Gastrocnemius medialis (tissue), 4 donors: ENCODE measurements at places on chromosomes 2 and 18.

- no peak overlapping the region for H3K27ac ChIP-seq
- H3K4me1 ChIP-seq: no peaks in the 10 kb centered on the region
- no peak overlapping the region for H3K4me3 ChIP-seq
Measured at GRCh38 chr2:203135105-203135504, 103.7 kb upstream of the CYP20A1 start.

DNA sequence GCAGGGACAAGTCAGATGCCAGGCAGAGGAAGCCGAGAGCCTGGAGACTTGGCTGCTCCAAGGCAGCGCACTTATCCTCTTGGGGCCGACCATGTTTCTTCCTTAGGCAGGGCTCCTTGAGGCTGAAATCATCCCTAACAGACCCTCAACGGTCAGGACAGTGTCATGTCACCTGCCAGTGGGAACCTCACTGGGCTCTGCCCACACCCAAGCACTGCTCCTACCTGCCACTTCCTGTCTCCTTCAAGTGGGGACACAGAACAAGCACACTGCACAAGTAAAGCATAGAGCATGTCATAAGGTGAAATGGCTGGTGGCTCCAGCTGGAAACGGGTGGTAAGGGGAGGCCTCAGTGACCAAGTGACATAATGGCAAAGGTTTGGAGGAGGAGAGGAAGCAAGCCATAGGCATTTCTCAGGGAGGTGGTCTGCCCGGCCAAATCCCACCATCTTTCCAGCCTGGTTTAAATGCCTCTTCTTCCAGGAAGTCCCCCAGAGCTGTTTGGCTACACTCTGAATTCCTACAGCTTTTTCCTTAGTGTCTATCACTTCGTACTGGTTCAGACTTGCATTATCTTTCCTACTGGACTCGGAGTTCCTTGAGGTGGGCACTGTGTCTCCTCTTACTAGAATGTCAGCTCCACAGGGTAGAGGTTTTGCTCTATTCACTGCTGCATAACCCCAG is 7.3 kb upstream of the ATOH8 start:
- H3K36me3 ChIP-seq: no peaks in the 10 kb centered on the region
- no peak overlapping the region for H3K4me3 ChIP-seq
- peak overlapping the region; percentile 97 for H3K27ac ChIP-seq
- no peaks in the 10 kb centered on the region for H3K27me3 ChIP-seq

GRCh38 chr2:157698430-157698829 is 69.8 kb upstream of the ACVR1C start:
- H3K27me3 ChIP-seq: no peaks in the 10 kb centered on the region
- H3K36me3 ChIP-seq: no peaks in the 10 kb centered on the region
- H3K27ac ChIP-seq: no peak overlapping the region
- no peak for DNase-seq

- H3K36me3 ChIP-seq: no peaks in the 10 kb centered on the region
- H3K4me3 ChIP-seq: no peak overlapping the region
- no peak overlapping the region for H3K27ac ChIP-seq
- no peaks in the 10 kb centered on the region for H3K27me3 ChIP-seq
- no peaks in the 10 kb centered on the region for H3K4me1 ChIP-seq
- no peak for DNase-seq
Measured at GRCh38 chr2:53104263-53104662, 663.3 kb upstream of the CHAC2 start.

DNA sequence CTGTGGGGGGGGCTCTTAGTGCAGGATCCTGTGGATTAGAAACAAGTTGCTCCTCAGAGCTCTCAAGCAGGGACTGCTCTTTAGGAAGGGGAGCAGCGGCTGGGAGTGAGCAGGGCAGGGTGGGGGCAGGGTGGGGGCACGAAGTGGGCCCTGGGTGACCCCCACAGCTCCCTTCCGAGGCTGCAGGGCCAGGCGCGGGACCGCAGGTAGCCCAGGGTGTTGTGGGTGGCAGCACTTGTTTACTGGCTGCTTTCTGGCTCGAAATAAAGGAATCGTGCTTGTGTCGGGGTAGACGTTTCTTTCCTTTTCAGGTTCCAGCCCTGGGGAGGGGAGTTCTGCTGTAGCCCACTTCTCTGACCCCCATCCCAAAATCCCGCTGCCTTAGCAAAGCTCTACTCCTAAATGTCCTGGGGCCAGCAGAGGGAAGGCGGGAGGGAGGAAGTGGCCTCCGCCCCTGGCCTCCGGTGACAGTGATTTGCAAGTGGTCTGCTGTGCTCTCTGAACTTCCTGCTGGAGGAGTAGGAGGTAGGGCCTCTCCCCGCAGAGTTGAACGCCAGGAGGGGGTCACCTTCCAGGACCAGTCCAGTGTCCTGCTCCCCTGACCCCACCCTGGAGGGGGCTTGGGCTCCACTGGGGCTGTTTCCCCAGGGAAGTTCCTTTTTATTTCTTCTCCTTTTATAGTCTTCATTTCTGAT is 8.3 kb downstream of the NEU4 start:
- no peaks in the 10 kb centered on the region for H3K36me3 ChIP-seq
- H3K4me1 ChIP-seq: no peaks in the 10 kb centered on the region
- no peak overlapping the region for H3K4me3 ChIP-seq
- no peaks in the 10 kb centered on the region for H3K27me3 ChIP-seq
- no peak overlapping the region for H3K27ac ChIP-seq

- H3K27me3 ChIP-seq: no peaks in the 10 kb centered on the region
- DNase-seq: no peak
- no peak overlapping the region for H3K4me3 ChIP-seq
- H3K36me3 ChIP-seq: no peaks in the 10 kb centered on the region
Measured at GRCh38 chr2:84494070-84494469, 22.2 kb upstream of the DNAH6 start.

GRCh38 chr2:119523952-119524694 is at the start of gene SCTR:
TSS of gene SCTR (minus strand) at chr2:119524483. CDS start at chr2:119524226, 257 bp downstream.
- no peak within 1 kb of the TSS for H3K27ac ChIP-seq
- H3K27me3 ChIP-seq: peaks cover 28% of the 10 kb centered on the region
- DNase-seq: no peak
- no peaks in the 10 kb centered on the region for H3K36me3 ChIP-seq

DNA sequence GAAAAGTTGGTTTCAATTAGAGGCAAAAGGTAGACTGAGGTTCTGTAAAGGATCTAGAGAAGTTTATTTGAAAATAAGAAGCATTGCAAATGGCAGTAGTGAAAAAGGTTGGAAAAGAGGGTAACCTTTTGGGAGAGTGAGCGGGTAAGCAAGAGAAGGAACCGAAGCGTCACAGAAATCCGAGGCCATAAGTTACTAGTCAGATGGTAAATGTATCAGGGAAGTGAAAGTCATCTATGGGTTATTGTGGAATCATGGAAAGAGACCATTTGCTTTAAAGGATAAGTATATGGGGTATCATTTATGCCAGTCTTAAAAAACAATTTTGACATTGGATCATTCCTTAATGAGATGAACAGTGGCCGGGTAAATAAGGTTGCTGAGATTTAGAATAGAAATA is 30.5 kb downstream of the EML4 start:
- no peak overlapping the region for H3K27ac ChIP-seq
- no peaks in the 10 kb centered on the region for H3K27me3 ChIP-seq
- DNase-seq: no peak
- no peaks in the 10 kb centered on the region for H3K36me3 ChIP-seq
- H3K4me3 ChIP-seq: no peak overlapping the region
- no peaks in the 10 kb centered on the region for H3K4me1 ChIP-seq

DNA sequence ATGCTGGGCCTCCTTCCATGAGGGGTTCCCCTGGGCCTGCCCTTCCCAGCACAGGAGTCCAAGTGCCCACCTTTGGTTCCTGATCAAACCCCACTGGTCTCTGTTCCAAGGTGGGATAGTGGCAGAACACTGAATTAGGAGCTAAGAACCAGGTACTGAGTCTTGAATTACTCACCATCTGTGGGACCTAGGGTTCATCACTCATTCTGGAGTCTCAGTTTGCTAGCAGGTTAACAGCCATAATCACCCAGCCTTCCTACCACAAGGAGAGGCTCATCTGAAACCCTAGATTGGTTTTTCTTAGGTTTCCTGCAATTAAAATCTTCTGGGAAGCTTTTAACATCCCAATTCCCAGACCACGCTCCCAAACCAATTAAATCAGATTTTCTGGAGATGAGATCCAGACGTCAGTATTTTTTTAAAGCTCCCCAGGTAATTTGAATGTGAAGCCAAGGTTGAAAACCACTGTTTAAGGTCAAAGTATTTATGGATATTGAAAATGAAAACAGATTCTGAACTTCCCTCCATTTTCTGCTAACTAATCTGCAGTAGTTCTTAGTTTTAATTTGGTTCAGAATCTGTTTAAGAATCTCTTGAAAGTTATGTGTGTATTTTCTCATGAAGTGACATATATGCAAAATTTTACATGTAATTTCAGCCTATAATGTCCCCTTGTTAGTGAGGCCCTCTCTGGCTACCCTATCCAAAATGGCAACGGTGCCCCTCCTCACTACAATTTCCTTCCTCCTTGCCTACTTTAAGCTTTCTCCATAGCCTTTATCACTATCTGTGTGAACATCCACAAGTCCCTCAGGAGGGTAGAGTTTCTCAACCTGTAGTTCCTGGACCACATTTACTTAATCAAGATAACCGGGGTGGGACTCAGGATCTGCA is 166.5 kb upstream of the CXCR4 start:
- no peak overlapping the region for H3K27ac ChIP-seq
- no peak for DNase-seq
- no peak overlapping the region for H3K4me3 ChIP-seq
- H3K36me3 ChIP-seq: no peaks in the 10 kb centered on the region

GRCh38 chr2:217996361-217996760 is 6.4 kb downstream of the TNS1 start:
- H3K36me3 ChIP-seq: no peaks in the 10 kb centered on the region
- H3K27me3 ChIP-seq: no peaks in the 10 kb centered on the region
- H3K4me3 ChIP-seq: no peak overlapping the region
- DNase-seq: peak; percentile 37

GRCh38 chr2:228102949-228103348 is 78.5 kb downstream of the SPHKAP start:
- no peaks in the 10 kb centered on the region for H3K27me3 ChIP-seq
- H3K36me3 ChIP-seq: no peaks in the 10 kb centered on the region
- no peak overlapping the region for H3K27ac ChIP-seq
- no peaks in the 10 kb centered on the region for H3K4me1 ChIP-seq

- no peaks in the 10 kb centered on the region for H3K27me3 ChIP-seq
- H3K36me3 ChIP-seq: no peaks in the 10 kb centered on the region
- H3K4me3 ChIP-seq: no peak overlapping the region
- no peaks in the 10 kb centered on the region for H3K4me1 ChIP-seq
- no peak overlapping the region for H3K27ac ChIP-seq
Measured at GRCh38 chr18:47549021-47549540, 297.6 kb upstream of the SKOR2 start.

DNA sequence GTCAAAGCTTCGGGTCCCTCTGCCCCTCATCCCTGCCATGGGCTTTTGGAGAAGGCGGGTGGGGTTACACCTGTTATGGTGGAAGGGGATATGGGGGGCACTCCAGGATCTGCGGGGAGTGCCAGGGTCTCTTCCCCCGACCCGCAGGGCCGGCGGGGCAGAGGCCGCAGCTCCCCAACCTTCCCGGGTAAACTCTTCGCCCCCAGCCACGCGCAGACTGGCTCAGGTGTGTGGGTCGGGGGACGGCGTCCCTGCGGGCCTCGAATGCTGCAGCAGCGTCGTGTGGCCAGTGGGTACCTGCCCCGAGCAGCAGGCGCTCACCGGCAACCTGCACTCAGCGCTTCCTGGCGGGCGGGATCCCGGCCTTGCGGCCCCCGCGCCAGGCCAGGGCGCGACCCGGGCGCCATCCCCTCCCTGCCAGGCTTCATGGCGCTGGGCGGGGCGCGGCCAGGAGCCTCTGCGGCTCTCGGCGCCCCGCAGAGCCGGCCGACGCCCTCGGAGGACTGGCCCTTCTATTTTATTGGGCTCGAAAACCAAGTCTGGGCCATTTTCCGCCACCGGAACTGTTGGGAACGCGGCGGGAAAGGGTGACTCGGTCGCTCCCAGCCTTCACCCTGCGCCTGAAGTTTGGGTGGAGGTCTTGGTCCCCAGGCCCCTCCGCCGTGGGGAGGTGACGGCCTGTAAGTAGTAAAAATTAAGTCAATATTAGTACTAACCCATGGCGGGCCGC is 4.5 kb downstream of the GBX2 start:
- no peak overlapping the region for H3K27ac ChIP-seq
- DNase-seq: no peak
- H3K27me3 ChIP-seq: peaks cover 93% of the 10 kb centered on the region
- H3K36me3 ChIP-seq: no peaks in the 10 kb centered on the region
- H3K4me3 ChIP-seq: peak overlapping the region; percentile 51
- H3K4me1 ChIP-seq: peaks cover 28% of the 10 kb centered on the region

DNA sequence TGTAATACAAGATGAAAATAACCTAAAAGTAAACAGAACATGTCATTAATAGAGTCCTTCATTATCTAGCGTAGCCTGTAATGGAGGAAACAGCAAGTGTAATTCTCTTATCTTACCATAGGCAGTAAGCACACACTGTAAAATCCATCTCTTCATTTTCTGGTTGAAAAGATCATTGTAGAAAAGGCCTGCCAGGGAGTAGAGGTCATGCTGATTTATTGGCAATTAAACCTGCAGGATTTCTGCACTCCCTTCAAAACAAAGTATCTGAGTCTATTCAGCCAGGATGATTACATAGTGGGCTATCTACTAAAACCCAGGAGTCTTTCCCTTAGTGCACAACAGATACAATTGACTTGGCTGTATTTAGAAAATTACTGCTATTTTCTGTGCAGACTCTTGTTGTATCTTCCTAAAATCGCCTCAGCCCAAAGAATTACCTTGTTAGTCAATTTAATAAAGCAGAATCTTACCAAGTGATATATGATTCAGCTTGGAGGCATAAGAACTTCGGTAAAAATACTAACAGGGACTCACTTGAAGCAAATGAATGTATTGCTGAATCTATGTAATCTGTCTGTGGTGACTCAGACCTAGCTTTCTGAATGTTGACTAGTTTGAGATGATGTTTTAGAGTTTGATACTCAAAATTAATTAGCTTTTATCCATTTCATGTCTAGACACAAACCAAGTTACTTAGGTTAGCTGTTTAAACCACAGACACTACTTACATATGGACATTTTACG is 250.4 kb upstream of the STON1 start:
- no peak for DNase-seq
- H3K4me3 ChIP-seq: no peak overlapping the region
- no peak overlapping the region for H3K27ac ChIP-seq
- H3K27me3 ChIP-seq: no peaks in the 10 kb centered on the region
- peaks cover 15% of the 10 kb centered on the region for H3K4me1 ChIP-seq

- DNase-seq: no peak
- H3K36me3 ChIP-seq: no peaks in the 10 kb centered on the region
- no peaks in the 10 kb centered on the region for H3K27me3 ChIP-seq
Measured at GRCh38 chr2:132392879-132393278, 23.7 kb upstream of the GPR39 start.

GRCh38 chr2:106997204-106997603 is 111.2 kb upstream of the ST6GAL2 start:
- DNase-seq: no peak
- H3K4me1 ChIP-seq: peaks cover 9% of the 10 kb centered on the region
- H3K36me3 ChIP-seq: no peaks in the 10 kb centered on the region
- no peak overlapping the region for H3K4me3 ChIP-seq
- no peak overlapping the region for H3K27ac ChIP-seq
